Fibroblast of skin of right quadriceps (primary cell): ENCODE measurements at places on chromosomes 4 and X.

DNA sequence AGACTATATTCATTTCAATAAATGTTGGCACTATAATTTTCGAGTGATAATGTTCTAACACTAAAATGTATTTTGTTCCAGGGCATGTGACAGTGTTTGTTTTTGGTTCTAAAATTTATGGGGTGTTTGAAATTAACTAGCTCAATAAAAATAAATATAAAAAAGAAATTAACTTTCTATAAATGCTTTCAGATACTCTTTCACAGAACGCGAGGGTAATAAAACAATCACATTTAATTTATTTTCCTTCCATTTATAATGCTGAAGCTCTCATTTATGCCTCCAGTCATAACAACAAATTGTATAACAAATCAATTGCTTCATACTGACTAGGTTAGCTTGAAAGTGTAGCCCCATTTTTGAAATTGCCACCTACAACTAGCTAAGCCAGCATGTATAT is 122.4 kb upstream of the GPM6A start:
- no peak for DNase-seq

GRCh38 chr4:57605376-57605775 is 495.2 kb upstream of the IGFBP7 start:
- DNase-seq = no peak

DNA sequence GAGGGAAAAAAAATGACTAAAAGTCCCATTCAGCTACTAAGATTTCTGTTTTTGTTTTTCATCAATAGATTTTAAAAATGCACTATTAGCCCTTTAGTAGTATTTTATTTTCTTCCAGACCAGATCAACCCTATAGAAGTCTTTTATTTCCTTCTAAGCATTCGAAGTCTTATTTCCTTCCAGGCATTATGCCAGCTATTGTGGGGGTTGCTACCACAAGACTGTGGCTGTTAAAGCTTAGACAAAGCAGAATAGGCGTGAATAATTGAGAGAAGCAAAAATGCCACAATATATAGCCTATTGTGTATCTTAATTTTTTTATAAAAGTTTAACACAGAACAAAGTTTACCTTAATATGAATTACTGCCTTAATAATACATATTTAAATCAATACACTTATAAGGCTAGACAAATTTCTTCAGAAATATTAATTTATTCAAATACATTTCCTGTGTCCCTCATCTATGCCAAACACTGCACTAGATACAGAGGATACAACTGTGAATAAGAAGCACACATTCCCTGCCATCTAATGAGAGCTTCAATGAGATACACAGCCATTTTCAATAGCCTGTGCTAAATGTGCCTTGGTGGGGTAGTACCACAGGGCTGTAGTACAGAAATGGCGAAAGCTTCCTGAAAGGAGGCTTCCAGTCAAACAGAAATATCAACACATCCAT is 33.1 kb downstream of the SLC10A7 start:
- DNase-seq = peak; percentile 39

DNA sequence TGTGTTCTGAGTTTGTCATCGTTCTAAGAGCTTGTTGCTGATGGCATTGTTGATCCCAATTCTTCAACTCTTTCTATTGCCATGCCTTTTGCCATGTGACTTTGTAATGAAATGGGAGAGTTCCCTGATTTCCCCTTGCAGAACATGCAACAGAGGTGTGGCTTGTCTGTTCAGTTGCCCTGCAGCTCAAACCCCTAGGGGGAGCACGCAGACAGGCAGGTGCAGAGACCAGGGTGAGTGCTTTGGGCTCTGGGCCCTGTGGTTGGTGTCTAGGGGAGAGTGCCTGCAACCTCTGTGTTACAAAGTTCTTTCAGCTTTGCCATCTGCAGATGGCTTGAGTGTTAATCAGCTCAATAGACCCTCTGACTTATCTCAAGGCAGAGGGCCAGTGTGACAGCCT is 332.7 kb downstream of the MID1IP1 start:
- no peak for DNase-seq

- no peak for DNase-seq
These were observed 104.0 kb downstream of the CPZ start for GRCh38 chr4:8696369-8697127.

- no peak for DNase-seq
These were observed 41.8 kb upstream of the MAGED1 start for GRCh38 chrX:51851507-51852085.

- no peak for DNase-seq
These were observed 28.6 kb downstream of the BMX start for GRCh38 chrX:15529165-15529564.

- no peak for DNase-seq
These were observed 121.9 kb downstream of the GLRA3 start for GRCh38 chr4:174707051-174707676.

DNA sequence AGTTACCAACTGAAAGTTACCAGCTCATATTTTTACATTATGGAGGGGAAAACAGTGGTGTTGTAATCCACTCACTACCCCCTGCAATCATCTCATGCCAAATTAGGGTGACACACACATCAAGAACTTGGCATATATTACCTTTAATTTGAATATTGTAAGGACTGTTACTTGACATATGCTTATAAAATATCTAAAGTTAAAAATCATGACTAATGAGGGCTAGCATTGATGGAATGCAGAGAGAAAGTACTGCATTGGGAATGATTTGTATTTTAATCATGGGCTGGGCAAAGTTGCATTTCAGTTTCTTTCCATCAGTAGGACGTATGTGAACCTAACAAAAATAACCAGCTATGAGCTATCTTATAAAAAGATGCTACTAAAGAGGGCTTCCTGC is 517.5 kb upstream of the GRIA3 start:
- peak; percentile 38 for DNase-seq

- no peak for DNase-seq
These were observed 425.1 kb downstream of the RAB28 start for GRCh38 chr4:13059019-13059418.

- no peak for DNase-seq
These were observed 540.0 kb upstream of the NR3C2 start for GRCh38 chr4:148982200-148982599.

- no peak for DNase-seq
These were observed 30.7 kb upstream of the KLHL8 start for GRCh38 chr4:87251106-87251505.

DNA sequence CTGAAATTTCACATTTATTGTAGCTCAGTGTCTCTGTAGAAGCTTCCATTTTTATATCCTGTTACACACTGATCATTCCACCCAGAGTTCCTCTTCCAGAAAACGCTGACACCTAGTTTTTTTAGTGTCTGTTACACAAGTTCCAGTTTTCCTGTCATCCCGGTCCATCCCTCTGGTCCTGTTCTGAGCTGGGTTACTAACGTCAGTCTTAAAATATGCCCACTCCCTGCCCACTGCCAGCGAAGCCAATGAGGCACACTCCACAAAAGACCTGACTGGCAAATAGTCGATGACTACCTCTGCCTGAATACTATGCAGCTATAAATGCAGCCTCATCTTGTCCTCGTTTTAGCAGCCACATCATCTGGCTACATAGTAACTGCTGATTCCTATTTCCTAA is 30.9 kb upstream of the DDX3X start:
- DNase-seq = no peak

GRCh38 chr4:24730256-24731001 is 64.9 kb upstream of the SOD3 start:
- peak; percentile 27 for DNase-seq

DNA sequence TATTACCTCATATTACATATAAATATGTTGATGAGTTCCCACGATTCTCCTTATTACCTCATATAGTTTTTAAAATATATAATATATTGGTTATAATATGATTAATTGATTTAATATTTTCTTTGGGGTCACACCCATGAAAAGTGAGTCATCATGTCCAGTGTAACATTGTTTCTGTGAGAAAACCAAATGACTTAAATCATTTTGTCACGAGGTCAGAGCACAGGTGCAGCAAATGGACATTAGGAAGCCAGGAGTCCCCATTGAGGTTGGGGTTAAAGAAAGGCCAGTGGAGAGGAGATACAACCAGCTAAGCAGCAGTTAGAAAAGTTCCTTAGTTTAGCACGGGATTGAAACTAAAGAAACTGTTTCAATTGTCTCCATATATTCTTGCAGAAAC is 133.9 kb upstream of the RAPGEF2 start:
- DNase-seq = no peak

GRCh38 chr4:66613591-66613990 is 931.7 kb downstream of the CENPC start:
- no peak for DNase-seq

DNA sequence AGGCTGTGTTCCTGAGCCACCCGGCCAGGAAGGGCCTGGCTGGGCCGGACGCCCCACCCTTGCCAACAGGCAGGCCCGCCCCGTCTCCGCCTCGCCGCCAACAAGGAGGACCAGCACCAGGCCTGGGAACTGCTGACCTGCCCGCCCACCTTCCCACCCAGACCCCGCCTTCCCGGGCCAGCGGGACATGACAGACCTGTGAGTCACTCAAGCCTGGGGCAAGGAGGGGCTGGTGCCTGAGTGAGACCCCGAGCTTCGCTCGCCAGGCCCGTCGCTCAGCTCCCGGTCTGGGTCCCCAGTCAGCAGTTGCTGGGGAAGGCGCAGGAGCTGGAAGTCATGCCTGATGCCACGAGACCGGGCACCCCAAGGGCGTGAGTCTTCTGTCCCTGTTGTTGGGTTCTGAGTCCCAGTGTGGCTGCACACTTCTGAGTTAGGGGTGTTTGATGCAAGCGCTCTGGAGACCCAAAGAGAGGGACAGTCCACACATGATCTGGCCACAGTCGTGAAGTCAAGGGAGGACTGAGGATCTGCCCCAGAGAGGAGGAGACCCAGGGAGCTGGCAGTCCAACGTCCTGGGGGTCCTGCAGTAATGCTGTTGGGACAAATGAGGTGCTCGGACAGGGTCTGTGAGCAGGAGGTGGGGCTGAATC is at the start of gene DNASE1L1:
TSS of gene DNASE1L1 (minus strand) at position 33 of the 650 bp plus-strand sequence. CDS start 3,686 bp downstream, outside the sequence.
- DNase-seq = peak; percentile 71

DNA sequence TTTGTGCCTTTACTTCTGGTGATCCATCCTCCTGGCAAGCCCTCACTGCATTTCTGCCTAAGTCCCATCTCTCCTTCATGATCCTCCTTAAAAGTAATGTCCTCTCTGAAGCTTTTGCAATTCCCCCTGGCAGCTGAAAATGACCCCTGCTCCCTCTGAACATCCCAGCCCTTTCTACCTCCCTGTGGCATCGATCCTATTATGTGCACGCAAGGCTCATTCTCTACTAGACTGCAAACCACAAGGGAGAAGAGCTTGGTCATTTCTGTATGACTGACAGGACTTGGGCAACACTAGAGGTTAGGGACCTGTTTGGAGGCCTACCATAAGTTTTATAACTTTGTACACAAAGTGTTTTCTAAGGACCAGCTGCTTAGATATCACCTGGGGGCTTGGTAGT is 50.8 kb upstream of the RAP2C start:
- DNase-seq = no peak

DNA sequence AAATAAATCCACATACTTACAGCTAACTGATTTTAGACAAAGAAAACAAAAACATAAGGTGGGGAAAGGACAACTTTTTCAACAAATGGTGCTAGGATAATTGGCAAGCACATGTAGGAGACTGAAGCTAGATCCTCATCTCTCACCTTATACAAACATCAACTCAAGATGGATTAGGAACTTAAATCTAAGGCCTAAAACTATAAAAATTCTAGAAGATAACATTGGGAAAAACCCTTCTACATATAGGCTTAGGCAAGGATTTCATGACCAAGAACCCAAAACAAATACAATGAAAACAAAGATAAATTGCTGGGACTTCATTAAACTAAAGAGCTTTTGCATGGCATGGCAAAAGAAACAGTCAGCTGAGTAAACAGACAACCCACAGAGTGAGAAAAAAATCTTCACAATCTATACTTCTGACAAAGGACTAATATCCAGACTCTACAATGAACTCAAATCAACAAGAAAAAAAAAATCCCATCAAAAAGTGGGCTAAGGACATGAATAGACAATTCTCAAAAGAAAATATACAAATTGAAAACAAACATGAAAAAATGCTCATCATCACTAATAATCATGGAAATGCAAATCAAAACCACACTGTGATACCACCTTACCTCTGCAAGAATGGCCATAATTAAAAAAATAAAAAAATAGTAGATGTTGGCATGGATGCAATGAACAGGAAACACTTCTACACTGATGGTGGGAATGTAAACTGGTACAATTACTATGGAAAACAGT is 14.1 kb upstream of the AFP start:
- DNase-seq = no peak

GRCh38 chr4:2572866-2573265 is 36.4 kb downstream of the FAM193A start:
- DNase-seq = no peak

GRCh38 chr4:100022792-100023222 is 72.7 kb upstream of the H2AZ1 start:
- DNase-seq = no peak

- no peak for DNase-seq
These were observed 4.0 kb downstream of the TXK start for GRCh38 chr4:48130100-48130499.

DNA sequence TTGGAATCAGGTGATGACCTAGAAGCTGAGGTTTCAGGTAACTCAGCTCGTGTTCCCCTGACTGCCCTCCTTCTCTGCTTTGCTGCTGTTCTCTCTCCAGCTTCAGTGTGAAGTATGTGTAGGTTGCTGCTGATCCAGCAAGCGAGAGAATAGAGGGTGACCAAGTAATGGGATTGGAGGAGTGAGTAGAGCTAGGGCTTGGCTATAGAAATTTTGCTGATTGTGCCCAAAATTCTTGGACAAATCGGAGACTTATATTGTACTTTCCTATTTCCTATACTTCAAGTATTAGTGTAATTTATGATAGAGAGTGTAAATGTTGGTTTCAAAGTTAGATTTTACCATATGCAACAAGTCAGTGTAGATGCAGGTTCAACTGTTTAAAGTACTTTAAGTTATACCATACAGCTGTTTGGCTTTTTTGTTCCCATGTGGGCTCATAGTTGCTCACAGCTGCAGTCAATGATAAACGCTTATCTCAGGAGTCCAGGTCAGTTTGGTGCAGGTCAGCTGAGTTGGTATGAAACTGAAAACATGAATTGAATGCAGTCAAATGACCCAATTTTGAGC is 48.0 kb downstream of the RAPGEF2 start:
- no peak for DNase-seq

GRCh38 chr4:55673424-55673823 is 37.3 kb upstream of the NMU start:
- DNase-seq = no peak

GRCh38 chr4:44145868-44146267 is 302.7 kb downstream of the KCTD8 start:
- DNase-seq = no peak

DNA sequence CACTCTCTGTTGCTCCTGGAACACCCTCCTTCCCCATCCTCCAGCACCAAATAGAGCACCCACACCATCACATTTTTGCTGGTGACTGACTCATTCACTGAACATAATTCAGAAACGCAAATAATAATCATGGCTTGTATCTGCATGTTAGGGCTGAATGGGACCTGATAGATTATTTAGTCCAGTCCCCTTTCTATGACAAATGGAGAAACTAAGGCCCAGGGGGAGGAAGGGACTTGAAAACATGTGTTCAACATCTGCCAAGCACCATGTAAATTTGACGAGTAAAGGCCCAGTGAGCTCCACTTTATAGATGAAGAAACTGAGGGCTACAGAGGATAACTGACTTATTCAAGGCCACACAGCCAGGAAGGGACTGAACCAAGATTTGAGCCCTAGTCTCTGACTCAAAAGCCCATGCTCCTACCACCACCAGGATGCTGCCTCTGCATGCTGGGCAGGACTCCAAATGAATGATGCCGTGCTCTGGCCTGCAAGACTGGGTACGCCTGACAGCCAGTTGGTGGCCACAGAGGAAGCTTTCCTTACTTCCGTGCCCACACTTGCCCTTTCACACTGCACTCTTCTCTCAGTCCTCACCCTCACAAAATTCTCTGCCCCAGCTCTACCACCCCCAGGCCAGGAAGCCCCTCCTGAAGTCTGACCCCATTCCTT is 133.3 kb upstream of the PJA1 start:
- DNase-seq = peak; percentile 26
